ENCODE measurements at places on chromosomes 7 and 10.

DNA sequence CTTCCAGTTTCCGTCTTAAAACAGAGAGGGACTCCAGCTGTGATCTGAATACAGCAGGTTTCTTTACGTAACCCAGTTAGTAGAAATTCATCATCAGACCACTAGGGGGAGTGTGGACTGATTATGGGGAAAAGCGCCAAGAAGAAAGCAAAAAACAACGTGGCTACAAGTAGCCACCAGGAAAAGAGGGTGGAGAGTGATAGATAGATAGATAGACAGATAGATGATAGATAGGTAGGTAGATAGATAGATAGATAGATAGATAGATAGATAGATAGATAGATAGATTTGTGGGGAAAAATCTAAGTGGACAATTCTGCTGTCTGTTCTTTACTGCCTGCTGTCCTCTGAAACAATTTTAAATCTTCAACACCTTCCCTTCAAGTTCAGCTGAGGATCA, 12.7 kb upstream of the AKR1B10 start:
- peak; percentile 82 for DNase-seq

DNA sequence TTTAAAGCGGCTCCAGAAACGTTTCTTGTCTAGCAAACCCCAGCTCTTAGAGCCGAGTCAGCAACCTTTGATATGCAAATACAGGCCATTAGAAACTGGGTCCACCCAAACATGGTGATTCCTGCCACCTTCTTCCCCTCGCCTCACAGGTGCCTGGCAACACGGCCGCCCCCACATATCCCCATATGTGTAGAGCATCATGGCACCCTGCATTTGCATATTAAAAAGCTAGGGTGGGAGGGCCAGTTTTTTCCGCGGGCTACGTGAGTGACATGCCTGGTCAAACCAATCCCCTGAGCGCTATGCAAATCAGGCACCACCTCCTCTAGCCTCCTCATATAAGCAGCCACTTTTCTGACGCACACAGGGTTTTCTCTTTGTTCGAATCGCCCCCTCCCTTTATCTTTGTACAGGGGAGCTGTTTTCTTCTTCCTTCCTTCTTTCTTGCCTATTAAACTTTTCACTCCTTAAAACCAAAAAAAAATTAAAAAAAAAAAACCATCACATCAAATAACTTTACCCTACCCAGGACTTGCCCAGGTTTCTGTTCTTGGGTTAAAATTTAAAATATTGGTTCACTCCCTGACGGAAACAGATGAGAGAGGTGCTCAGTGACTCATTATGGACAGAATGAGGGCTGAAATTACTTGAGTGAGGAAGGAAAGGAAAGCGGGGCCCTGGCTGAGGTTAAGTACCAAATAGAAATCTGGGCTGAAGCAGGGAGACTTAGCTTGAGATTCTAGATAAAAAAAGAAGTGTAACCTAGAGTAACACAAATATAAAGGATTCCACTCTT, 59.8 kb downstream of the COA1 start:
- DNase-seq: no peak

- DNase-seq: no peak
Measured at GRCh38 chr10:28354511-28354910, 51.6 kb upstream of the MPP7 start.

- no peak for DNase-seq
Measured at GRCh38 chr10:14574291-14574690, 200.4 kb downstream of the FAM107B start.
